ENCODE measurements at places on chromosomes 1 and 21.
A peak's percentile ranks its signal among the peaks of the same experiment; 100 is the strongest.

- DNase-seq, result no peak
Observed at GRCh38 chr21:41481191-41481590, 26.8 kb downstream of the TMPRSS2 start.

- DNase-seq, result no peak
Observed at GRCh38 chr1:54764922-54765561, 719 bp upstream of the PARS2 start.

DNA sequence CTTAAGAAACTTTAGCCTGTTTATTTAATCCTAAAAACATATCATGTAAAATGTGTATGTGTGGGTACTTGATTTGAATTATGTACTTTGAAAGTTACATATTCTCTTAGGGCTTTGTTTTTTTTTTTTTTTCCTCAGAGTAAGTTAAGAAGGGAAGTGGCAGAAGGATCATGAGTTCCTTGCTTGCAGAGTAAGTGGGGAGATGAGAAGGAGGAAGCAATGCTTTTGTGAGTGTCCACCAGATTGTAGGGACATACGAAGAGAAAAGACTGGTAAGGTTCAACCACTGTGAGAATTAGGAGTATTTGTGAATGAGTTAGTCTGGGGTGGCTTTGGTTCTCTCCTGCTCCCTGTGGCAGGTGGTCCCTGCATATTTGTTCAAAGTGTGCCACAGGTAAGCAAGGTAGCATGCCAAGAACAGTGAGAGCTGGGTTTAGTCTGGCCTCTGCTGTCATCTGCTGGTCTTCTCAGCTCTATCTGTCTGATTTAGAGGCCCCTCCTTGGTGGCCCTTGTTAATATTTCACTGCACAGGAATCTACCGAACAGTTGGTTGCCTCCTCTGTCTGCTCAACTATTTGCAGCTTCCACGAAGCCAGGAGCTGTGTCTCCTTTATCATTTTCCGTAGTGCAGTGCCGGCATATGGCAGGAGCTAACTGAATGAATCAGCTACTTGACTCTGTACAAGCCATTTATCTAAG is 9.5 kb downstream of the DNM3 start:
- no peak for DNase-seq

- no peak for DNase-seq
Observed at GRCh38 chr1:83516369-83516768, 482.6 kb downstream of the TTLL7 start.

DNA sequence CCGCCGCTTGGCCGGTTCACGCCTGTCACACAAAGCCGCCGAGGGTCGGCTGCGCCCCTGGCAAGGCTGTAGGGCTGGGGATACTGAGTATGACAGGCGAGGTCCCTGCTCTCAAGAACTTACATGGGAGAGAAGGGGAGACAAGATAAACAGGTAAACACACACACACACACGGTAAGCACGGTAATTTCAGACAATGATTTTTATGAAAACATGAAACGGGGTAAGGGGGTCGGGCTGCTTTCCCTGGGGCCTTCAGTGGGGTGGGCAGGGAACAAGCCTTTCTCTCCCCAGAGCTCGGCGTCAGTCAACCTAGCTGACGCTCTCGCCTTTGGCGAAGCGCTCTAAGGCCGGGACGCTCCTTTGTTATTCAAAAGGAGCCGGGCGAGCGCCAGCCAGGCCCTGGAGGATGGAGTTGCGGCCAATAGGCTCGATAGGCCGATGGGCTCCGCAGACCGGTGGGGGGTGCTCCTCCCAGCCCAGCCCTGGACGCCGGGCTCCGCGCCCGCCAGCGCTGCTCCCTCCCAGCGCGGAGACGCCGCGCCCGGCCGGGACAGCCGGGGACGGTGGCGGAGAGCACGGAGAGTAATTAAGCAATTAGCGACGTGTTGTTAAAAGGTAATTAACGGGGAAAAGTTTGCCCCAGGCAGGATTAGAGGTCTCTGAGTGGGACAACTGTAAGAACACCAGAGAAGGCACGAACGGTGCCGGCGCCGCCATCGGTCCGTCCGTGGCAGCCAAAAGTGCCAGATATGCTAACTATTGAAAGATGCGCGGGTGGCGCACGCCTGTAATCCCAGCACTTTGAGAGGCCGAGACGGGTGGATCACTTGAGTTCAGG is 950 bp upstream of the INKA2 start:
- no peak for DNase-seq

DNA sequence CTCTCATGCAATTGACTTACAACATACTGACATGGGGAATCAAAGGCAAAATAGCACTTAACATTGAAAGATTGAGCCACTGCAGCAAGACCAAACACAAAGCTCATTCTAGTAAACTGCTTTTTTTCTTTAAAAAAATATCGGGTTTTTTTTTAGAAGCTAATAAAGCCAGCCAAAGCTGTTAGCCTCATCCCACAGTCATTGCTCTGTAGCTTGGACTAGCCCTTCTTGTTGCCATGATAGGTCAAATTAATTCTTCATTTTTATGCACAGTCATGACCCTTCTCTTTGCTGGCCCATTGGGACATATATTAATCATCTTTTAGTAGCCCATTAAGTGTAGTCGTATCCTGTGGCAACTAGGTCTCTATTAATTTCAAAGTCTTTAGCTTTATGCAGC is 231.3 kb downstream of the ADGRL2 start:
- DNase-seq, result no peak

GRCh38 chr21:46009951-46010705 is 28.6 kb downstream of the COL6A1 start:
- DNase-seq, result no peak

- no peak for DNase-seq
Observed at GRCh38 chr1:234188454-234188792, 184.8 kb upstream of the COA6 start.

GRCh38 chr1:85427849-85428248 is 37.1 kb downstream of the DDAH1 start:
- DNase-seq, result no peak

DNA sequence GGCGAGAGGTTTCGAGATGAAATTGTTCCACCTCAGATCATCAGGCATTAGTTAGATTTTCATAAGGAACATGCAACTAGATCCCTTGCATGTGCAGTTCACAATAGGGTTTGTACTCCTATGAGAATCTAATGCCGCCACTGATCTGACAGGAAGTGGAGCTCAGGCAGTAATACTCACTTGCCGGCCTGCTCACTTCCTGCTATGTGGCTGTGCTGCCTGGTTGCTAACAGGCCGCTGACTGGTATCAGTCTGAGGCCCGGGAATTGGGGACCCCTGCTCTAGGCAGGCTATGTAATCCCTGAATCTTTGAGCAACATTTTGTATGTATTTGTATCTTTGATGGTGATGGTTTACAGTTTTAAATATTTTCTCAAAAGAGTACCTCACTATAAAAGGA is 32.5 kb downstream of the XKR8 start:
- DNase-seq, result peak; percentile 49

DNA sequence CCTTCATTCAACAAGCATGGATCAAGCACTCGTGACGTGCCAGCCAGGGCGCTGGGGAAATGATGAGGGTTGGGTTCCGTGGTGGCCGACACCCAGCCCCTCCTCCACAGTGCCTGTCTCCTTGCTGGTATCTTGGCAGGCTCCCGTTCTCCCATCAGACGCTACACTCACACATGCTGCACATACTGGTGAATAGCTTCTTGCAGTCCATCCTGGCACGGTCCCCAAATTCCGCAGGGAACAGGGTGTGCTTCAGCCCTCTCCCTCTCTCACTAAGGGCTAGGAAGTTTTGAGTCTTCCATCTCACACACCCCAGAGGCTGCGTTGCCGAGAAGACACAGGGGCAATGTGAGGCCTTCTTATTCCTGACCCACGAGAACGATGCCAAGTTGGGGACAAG is 10.1 kb upstream of the MEF2D start:
- no peak for DNase-seq

DNA sequence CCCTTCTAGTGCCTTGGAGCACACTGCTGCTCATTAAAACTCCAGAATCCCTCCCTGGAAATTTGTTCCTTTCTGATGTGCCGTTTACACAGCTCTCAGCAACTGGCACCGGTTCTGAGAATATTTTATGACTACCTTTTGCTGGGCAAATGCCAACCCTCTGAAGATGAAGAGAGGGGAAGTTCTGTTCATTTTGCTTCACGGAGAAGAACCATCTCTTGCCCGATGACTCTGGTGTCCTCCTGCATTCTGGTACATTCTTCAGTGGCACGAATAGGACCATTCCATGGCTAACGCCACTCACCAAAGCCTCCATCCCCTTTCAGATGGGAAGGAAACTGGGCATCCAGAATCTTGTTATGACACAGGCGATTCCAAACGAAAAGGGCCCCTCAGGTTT is 96.2 kb upstream of the SIM2 start:
- DNase-seq, result no peak

GRCh38 chr1:216346526-216346925 is 76.7 kb downstream of the USH2A start:
- DNase-seq, result no peak

DNA sequence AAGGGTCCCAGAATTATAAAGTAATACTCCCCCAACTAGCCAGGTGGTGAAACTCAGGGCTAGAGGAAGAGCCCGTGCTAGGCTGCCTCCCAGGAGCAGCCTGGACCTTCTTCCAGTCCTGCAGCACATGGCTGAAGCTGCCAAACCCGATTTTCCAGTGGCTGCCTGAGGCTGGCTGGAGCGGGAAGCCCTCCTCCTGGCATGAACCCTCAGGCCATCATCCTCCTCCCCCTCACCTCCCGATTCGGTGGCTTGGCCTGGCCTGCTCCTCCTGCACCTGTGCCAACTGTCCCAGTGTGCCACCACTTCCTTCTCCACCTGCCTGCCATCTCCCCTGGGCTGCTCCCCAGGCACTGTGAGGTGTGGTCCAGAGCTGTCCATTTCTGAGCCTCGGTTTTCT is 3.0 kb upstream of the TSPAN1 start:
- no peak for DNase-seq

DNA sequence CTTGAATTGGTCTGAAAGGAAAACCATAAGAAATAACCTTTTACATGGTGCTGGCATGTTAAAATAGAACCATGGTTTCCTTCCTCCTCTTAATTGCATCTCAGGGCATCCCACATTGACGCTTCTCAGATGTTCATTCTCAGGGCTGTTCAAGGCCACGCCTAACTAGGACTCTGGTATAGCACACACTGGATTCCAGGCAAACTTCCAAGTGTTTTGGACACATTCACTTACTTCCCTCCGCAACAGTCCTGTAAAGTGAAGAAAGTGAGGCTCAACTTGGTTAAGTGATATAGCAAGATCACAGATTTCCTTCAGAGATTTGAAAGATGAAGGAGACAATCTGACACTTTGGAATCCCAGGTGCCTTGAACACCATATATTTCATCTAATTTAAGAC is 244.8 kb downstream of the DUSP10 start:
- no peak for DNase-seq

GRCh38 chr1:11281518-11282331 is 8.7 kb downstream of the UBIAD1 start:
- no peak for DNase-seq

DNA sequence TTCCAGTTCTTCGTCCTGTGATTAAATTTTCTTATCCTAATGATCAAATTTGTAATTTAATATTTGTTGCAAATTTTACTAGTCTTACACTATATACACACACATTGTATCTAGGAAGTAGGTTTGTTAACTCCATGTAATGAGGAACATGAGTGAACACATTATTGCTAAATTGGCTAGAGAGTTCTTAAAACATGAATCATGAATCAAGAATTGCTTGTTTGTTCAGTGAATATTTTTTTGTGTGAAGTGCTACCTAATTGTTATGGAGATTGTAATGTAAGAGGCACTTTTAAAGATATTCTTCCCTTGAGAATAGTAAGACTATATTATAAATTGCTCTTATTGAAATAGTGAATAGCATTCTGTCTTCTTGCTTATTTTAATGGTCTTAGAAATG is 4.6 kb downstream of the GPSM2 start:
- DNase-seq, result no peak

DNA sequence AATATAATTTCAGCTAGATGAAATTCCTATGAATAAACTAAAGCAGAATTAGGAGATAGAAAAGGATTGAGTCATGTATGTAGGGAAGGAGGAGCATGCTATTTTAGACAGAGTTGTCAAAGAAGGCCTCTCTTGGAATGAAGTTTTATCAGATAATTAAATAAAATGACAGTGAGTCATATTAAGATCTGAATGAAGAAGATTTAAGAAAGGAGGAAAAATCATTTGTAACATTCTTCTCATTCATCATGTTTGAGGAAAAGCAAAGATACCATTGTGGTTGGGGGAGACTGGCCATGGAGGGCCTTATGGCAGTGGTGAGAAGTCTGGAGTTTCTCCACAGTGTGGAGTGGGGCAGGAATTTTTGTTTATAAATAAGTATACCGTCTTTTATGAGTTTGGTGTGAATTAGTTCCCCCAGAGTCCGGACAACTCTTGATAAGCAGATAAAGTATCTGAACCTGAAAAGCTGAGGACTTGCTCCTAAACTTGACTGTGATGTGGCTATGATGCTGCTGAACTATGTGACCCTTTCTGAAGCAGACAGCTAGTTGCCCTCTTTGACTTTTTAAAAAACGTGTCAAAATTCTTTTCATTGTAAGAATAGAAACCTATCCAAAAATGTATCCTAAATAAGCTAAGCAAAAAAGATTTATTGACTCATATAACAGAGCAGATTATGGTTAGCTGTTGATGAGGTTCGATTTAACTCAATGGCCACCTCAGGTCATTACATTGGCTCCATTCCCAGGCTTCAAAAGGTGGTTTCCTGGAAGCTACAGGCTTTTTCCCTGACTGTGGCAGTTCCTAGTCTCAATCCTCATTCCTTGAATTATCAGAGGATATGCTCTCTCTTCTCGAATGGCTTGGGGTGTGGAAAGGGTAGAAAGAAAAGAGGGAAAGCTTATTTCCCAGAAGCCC is 90.8 kb downstream of the LHX9 start:
- DNase-seq, result no peak

DNA sequence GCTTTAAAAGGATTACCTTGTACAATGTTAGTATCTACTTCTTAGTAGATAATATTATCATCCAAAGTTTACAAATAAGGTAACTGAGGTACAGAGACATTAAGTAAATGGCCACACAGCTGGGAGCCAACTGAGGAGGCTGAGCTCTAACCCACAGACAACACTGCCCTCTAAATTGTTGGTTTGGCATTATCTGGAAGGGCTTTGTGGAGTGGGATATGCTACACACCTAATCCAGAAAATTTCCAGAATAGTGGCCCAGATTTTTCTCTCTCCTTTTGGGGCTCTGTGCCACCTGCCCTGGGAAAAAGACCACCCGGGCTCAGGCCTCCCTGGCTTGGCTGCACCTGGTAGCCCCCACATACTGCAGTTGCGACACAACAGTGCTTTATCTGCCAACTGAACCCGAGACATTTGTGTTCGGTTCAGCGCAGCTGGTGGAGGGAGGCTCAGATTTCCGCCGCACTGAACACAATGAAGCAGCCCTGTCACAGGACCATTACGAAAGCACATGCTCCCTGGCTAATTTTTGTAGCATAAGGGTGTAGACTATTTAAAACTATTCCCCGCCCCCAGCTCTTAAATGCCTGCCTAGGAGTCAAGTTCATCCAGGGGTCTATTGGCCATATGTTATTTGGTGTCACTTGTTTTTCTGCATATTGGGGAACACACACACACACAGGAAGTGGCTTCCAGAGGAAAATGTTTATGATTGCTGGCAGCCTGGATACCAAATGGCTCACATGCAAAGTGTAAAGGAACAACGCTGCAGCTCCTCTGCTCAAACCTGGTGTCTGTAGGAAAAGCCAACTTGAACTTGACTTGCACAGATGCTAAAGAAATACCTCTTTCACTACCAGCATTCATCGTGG is 92.3 kb upstream of the ESRRG start:
- DNase-seq, result no peak

All from CD4-positive, alpha-beta T cell treated with Interferon gamma for 1 hour (primary cell).